ENCODE measurements at places on chromosomes 7 and 10. TPM values are rescaled to one million over a fixed set of nuclear protein-coding genes. Genes with fewer than 3 reads are reported as not detected.

Gene MOGAT3
- not detected for total RNA-seq

Gene SPDYE3
- total RNA-seq, result not detected

Gene PILRA
- total RNA-seq, result not detected

- DNase-seq, result peak; percentile 10
Observed at GRCh38 chr7:35617041-35617440, 77.9 kb downstream of the HERPUD2 start.

- DNase-seq, result peak; percentile 86
Observed at GRCh38 chr10:104045151-104046089, 40.3 kb downstream of the COL17A1 start.

DNA sequence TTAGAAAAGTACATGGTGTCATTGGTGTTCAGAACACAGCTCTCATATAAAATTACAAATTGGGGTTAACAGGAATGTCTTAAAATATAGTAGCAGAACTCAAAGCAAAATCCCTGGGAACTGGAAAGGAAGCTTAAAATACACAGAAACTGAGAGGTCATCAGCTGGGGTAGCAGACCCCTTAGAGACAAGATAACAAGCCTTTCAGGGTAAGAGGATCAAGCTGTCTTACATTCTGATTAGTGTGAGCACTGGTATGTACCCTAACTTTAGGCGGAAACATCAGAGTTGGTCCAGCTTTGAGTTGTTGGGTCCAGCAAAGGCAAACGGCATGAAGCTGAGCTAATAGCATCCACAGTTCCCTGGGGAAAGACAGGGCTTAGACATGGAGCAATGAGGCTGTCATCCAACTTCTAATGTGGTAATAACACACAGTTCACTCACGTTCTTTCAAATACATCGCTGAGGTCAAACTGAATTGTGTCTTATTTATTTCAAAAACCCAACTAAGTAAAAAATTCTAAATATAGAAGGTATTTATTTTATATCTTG lies 32.6 kb downstream of the ARHGAP21 start:
- no peak for DNase-seq

- DNase-seq, result no peak
Observed at GRCh38 chr7:81884817-81885216, 115.0 kb upstream of the HGF start.

DNA sequence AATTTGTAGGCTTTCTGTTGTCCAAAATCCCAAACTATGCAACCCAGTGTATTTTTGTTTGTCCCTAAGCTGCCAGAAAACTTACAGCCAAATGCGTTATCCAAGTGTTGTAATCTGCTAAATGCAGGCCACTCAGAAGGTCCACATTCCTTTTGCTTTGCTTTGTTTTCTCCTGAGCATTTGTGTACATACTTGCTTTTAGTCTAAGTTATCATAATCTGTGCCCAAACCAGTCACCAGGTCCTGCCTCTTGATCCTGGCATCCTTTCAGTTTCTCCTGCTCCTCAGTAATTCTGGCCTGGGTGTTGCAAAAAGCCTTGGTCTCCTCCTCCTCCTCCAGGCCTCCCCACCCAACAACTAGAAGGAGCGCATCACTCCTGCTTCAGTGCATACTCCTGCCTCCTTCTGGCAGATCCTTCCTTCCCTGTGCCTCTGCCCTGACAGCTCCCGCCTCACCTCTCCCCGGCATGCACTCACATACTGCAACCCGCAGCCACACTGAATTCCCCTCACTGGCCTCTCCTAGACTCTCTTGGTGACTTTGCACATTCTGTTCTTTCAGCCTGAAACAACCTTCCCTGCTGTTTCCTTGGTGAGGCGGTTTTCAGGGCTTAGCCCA lies 2.3 kb downstream of the DENND2A start:
- DNase-seq, result no peak

Data from A172 (cell line).